Spinal cord (tissue), 10 donors: ENCODE measurements at places on chromosomes 6 and 20.

DNA sequence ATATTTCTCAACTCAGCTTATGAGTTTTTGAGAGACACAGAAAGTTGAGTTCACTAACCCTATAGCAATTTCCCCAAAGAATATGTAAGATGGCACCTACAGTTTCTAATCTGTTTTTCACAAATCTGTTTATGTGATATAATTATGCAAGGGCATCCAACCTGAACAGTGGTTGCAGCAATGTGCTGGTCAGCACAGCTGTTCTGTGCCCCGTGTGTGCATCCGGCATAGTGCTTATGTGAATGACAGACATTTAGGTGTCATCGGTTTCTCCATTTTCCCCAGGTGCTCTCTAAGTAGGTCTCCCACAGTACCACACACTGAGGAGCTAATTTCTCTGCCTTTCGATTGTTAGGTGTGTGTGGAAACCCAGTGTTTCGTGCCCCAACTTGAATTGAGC, 7.7 kb upstream of the BACH2 start:
- no peak for DNase-seq

DNA sequence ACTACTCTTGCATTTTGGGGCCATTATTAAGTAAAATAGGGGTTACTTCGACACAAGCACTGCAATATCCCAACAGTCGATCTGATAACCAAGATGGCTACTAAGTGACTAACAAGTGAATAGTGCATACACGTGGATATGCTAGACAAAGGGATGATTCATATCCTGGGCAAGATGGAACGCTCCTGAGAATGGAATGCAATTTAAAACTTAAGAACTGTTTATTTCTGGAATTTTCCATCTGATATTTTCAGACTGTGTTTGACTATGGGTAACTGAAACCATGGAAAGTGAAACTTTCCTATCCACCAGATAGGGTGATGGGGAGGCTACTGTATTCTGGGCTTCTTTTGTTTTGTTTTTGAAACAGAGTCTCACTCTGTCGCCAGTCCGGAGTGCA, 66.5 kb downstream of the ILRUN start:
- DNase-seq, result no peak

- peak; percentile 5 for DNase-seq
Observed at GRCh38 chr6:107956586-107957307, 1.3 kb downstream of the SEC63 start.

DNA sequence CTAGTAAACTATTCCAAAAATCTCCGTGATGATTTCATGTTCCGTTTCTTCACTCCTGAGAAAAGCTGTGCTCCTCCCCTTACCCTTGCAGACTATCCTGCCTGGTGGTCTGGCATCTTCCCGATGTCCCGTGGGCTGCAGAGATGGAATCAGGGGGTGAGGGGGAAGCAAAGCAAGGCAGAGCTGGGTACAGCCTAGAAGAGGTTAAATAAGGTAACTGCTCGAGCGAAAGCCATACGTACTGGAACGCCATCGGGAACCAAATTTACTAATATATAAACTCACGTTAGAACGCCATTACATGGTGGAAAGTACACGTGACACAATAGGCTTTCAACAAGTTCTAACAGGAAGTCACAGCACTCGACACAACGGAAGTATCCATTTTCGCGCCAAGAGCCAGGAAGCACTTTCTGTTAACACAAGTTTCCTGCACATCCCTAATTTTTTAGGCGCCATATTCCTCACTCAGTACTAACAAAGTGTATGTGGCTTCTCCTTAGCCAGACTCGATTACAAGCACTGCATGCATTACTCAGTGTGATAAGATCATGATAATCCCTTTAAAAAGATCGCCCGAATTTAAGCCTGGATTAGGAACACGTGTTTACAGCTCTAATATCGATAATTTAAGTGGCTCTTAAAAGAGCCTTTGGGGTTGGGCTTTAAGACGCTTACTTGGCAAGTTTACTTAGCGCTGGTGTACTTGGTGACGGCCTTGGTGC, 101.6 kb upstream of the PRSS16 start:
- DNase-seq, result peak; percentile 95

GRCh38 chr20:61764471-61765025, 301.1 kb downstream of the TAF4 start:
- no peak for DNase-seq

GRCh38 chr20:37992802-37993409, 40.4 kb downstream of the TTI1 start:
- DNase-seq, result no peak

DNA sequence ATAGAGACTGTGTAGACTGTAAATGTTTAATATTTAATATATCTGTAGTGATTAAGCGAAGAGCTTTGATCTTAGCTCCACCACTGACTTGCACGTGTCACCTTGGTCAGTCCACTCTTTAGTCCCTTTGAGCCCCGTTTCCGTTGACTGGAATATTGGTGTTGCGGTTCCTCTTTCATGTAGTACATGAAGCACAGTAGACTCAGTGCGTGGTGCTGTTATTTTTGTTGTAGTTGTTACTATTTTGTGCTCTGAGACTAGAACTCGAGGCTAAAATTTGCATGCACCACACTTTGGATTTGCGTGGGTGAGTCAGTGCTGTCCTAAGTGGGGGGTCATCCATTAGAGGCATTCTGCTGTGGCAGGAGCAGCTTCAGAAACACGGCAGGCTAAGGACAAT, 291.4 kb downstream of the QKI start:
- DNase-seq, result no peak

DNA sequence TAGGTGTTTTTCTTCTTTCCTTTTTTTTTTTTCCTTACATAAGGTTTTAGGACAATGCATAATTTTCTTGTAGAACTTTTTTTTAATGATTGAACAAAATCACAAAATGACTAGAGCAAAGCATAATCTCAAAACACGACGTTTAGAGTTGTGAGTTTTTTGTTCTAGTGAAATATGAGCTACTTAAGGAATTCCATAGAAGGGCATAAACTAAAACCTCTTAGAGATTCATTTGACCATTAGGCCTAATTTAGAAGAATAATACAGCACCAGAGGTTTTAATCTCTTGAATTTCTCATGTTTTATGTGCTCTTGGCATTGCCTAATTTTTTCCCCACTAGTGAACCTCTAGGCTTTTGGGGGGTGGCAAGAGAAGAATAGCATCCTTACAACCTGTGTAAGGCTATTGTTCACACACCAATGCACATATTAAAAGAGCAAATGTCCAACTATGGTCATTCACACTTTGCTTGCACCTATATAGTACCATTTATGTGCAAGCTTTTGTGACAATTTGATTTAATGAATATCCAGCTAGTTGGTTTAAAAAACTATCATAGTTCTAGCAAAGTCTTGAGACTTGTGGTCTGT, 44.6 kb downstream of the HMGN3 start:
- peak; percentile 50 for DNase-seq

- no peak for DNase-seq
Observed at GRCh38 chr6:132128424-132128823, 177.3 kb upstream of the CCN2 start.

DNA sequence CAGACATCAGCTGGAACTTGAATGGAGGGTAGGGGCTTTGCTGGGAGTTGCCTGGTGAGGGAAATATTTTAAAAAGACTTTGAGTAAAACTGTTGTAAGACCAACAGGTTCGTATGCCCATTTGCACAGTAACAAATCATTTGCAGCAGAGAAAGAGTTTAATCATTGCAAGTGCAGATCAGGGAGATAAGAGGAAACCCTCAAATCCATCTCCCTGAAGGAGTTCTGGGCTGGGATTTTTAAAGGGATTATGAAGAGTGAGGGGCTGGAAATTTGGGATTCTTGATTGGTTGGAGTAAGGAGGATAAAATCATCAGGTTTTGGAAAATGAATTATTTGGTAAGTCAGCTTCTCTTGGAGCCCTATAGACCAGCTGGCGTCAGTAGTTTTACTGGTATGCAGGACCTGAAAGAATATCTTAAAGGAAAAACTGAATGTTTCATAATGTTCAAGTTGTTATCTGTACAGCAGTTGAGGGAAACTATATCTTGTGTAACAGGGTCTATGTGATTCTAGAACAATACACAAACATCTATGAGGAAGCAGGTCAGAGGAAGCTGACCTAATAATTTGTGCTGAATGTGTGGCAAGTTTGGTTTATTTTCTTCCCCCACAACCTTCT, 295.5 kb downstream of the PLCB1 start:
- DNase-seq, result no peak

- DNase-seq, result no peak
Observed at GRCh38 chr6:36627801-36628246, 33.7 kb downstream of the SRSF3 start.

- no peak for DNase-seq
Observed at GRCh38 chr6:38814761-38815160, 99.7 kb downstream of the DNAH8 start.

GRCh38 chr6:53199156-53199555, 50.5 kb upstream of the GCM1 start:
- DNase-seq, result no peak

DNA sequence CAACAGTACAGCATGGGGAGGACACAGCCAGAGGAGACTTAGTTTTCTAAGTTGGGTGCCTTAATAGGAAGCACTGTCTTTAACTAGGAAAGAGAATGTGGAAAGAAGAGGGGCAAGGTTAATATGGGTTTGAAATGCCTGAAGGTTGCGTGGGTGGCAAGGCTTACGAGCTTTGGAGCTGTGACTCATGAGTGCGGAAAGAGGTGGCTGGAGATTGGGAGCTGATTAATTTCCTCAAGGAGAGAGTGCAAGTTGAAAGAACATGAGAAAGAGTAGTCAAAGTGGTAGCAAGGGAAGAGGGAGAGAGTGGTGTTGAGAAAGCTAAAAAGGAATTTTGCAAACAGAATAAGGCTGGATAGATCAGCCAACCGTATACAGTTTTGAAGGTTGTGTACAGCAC, 315.1 kb upstream of the PRND start:
- no peak for DNase-seq

DNA sequence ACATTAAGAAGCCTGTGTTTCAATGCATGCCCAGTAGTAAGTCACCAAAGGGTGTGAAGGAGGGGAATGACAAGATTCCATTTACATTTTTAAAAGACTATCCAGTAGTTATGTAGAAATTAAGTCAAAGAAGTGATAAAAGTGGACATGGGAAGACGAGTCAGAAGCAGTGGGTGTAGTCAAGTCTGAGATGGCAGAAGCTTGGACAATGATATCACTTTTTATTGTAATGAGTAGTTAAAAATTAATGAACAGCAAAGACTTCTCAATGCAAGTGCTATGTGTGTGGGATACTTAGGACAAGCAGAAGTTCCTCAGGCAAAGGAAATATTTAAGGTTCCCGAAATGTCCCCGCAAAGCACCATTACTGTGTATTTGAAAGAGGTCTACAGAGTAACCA, 156.0 kb downstream of the DST start:
- no peak for DNase-seq
